ENCODE measurements at places on chromosomes 3 and 15.
A peak's percentile ranks its signal among the peaks of the same experiment; 100 is the strongest.

- no peak for DNase-seq
Measured at GRCh38 chr3:41503998-41504623, 304.8 kb downstream of the CTNNB1 start.

DNA sequence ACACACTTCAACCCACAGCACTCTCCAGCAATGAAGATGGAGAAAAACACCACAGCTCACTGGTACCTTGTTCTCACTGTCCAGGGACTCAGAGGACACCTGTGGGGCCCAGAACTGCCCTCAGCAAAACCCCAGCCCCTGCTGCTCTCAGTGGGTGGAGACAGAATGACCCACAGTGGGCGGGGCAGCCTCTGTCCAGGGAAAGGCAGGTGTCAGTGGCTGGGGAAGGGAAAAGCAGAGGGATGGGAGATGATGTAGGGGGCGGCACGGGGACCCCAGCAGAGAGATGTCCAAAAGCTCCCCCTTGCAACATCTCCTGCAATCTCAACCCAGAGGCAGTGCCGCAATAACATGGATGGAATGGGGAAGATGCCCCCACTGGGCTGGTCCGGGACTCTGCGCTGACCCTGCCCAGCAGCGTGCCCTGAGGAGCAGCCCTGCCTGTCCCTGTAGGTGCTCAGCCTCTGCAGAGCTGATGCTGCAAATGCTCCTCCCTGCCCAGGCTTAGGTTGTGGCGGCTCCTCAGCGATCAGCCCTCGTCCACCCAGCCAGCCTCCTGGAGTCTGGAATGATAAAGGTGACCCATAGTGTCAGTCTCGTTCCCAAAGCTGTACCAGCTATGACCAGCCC lies 193.9 kb downstream of the XXYLT1 start:
- no peak for DNase-seq

DNA sequence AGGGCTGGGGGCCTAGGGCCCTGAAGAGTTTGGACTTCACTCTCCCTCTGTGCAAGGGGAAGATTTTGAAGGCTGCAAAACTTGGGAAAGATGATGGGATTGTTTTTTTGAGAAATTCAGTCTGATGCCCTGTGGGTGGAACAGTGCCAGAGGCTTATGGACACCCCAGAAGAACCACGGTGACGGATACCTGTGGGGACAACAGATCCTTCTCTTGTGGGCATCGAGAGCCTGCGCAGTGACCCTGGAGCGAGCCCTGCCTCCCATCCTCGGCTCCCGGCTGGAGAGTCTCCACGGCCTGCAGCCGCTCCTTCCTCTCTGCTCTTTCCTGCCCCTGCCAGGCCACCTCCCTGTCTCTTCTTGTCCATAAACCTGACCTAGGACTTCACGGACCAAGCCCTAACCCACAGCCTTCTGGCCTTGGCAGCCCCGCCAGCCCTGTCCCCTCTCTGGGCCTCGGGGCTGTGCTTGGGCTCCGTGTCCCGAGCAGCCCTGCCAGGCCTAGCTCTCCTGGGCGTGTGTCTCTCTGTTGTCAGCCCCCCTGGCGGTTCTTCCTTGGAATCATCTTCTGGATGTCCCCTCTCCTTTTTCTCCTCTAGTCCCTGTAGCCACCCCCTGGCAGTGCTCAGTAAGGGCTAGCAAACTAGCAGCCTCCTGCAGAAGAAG lies 98.4 kb downstream of the VGLL4 start:
- DNase-seq: no peak

DNA sequence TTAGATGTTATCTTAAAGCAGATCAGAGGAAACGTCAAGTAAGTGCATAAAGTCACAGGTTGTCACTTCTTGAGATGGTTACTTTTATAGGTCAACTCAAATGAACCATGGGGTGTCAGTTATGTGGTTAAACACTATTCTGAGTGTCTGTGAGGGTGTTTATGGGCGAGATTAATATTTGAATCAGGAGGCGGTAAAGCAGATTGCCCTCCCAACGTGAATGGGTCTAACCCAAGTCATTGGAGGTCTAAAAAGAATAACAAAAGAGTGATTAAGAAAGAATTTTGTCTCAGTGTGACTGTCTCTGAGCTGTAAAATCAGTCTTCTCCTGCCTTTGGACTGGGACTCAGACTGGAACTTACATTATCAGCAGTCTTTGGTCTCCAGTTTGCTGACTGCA lies 977.5 kb downstream of the NAALADL2 start:
- no peak for DNase-seq

DNA sequence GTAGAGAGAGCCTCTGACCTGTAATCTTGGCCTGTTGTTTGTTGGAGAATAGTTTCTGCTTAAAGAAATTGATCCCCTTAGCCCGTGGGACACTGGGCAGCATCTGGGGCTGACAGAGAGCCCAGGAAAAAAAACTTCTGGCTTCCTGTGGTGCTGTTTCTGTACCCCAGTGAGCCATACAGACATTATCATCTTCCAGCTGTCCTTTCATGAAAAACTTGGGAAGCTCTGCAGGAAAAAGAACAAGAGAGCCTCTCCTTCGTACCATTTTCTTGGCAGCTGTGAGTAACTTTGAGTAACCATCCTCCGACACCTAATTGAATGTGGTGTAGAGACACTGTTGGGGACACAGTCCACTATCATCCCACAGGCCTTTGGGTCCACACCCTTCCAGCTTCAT lies 333.0 kb downstream of the SHQ1 start:
- DNase-seq: no peak

GRCh38 chr3:183285828-183286457 lies 32.9 kb downstream of the B3GNT5 start:
- peak; percentile 73 for DNase-seq

- no peak for DNase-seq
Measured at GRCh38 chr3:107387555-107387954, 10.3 kb downstream of the CCDC54 start.

- peak; percentile 29 for DNase-seq
Measured at GRCh38 chr3:129794311-129795185, 99.0 kb downstream of the TMCC1 start.

- no peak for DNase-seq
Measured at GRCh38 chr3:31495971-31496665, 36.6 kb upstream of the STT3B start.

GRCh38 chr3:33420966-33421365 lies 19.2 kb downstream of the UBP1 start:
- DNase-seq: no peak

Data from erythroblast (primary cell).